ENCODE measurements at places on chromosomes 3 and 15.

DNA sequence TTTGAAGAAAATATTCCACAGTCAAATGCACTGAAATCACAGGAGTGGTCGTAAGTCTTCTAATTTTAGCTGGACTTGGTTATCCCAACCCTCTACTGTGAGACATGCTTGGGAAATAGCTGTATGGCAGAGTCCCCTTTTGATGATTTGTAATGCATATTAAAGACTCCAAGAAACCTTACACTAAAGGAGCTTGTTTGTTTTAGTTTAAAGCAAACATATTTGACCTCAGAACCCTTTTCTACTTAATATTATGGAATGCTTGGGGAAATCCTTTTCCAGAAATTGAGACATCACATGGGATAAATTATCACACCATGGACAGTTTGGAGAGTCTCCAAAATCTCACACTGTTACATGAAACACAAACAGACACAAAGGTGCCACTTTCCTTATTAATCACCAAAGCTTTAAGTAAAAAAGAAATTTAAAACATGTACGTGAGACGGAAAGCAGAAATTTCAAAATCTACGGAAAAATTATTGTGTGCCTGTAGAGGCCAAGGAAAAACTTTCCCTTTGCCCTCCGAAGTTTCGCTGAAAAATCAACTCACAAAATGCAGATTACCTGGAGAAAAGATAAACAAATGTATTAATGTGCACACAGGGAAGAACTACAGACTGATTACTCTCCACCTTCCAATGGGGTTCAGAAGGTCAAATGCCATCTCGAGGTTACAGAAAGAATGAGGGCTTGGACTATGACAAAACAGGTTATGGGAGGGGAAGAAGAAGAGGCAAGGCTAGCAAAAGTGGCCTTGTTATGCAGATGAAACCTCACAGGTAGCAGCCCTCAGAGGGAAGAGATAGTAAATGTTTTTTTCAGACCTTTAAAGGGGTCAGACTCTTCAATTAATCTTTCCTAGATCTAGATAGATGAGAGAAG lies 7.0 kb upstream of the CPB1 start:
- DNase-seq: no peak

DNA sequence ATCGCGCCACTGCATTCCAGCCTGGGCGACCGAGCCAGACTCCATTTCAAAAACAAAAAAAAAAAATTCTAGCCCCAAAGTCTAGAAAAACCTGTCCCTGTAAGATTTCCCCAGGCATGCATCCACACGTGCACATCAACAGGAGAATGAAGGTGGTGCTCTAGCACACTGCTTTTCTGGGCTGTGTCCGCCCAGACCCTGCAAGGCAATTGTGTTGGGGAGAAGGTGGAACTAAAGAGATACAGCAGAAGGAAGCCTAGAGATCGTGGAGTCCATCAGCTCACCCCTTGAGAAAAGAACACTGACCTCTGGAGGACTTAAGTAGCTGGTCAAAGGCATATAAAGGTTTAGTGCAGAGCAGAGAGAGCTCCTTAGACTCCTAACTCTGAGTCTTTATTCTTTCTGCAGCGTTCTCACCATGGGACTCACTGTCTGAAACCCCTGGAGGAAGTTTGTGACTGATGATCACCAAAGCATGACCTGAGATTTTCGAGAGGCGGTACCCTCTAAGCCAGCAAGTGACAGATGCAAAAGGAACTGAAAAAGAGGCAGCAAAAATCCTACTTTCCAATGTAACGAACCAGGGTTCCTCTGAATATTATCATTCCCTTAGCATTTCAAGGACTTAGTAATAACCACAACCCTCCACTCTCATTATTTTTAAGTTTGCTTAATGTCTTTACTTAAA lies 179.8 kb downstream of the MEX3B start:
- DNase-seq: no peak

- DNase-seq: no peak
Measured at GRCh38 chr3:43919029-43919428, 228.3 kb downstream of the ABHD5 start.

GRCh38 chr3:38533285-38533976 lies 37.3 kb downstream of the EXOG start:
- no peak for DNase-seq

DNA sequence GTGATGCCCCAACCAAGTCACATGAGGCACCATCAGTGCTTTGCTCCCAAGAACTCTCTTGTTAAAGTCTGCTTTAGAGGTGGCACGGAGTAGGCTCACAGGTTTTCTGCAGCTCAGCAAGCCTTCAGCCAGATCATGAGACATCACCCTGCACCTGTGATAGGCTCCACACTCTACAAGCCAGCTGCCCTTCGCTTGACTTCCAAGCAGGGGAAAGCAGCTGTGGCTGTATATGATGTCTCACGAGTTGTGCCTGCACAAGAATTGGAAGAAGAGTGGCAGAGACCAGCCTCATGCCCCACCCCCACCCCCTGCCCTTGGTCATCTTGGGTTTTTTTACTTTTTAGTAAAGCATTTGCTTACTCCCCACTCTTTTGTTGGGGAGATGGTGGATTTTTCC lies 22.5 kb downstream of the MRPS11 start:
- DNase-seq: no peak

DNA sequence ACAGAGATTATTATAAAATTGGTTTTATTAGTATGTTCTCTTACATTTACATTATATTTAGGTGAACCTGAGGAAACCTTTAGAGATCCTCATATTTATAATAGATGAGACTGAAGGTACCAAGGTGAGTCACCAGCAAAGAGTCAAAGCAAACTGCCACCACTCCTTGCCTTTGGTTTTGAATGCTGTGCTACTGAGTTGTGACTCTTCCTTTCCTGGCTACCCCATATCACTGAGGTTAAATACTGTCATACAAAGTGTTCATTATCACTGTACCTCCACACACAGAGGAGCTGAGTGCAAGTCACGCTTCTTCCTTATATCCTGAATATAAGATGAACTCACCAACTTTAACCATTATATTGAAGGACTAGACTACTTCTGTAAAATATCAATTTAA lies 168.2 kb downstream of the CBLB start:
- DNase-seq: no peak

DNA sequence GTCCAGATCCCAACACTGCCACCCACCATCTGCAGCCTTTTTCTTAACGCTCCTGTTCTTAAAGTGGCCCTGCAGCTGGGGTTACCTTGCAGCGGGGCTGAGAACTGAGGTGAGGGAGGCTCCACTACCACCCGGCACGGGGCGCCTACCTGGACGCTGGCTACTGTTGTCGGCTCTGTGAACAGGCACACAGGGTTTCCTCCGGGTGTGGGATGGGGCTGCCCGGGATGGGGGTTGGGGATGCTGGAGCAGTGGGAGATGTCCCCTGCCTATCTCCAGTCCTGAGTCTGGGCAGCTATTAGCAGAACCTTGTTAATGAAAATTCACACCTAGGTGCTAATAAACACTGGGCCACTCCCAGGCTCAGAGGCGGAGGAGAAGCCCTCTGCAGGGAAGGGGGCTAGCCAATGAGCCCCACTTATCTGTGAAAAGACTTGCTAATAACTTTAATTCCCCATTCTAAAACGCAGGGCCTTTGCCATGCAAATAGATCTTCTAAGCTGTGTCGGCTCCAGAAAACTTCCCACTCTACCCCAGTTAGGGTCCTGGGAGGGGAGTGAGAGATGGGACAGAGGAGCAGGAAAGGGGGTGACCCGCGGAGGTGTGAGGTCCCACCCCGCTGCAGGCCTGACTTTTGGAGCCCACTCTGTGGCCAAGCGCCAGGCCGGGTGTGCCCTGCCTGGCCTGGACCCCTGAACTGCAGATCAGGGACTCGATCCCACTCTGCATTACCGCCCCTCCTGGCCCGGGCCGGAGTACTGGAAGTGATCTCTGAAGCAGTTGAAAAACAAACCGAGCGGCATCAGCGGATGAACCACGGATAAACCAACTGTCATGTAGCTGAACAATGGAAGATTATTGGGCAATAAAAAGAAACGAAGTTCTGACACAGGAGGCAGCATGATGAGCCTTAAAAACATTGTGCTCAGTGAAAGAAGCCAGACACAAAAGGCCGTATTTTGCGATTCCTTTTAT lies 3.1 kb downstream of the MESP1 start:
- DNase-seq: no peak

GRCh38 chr3:20043825-20044224 lies 3.6 kb downstream of the KAT2B start:
- no peak for DNase-seq

DNA sequence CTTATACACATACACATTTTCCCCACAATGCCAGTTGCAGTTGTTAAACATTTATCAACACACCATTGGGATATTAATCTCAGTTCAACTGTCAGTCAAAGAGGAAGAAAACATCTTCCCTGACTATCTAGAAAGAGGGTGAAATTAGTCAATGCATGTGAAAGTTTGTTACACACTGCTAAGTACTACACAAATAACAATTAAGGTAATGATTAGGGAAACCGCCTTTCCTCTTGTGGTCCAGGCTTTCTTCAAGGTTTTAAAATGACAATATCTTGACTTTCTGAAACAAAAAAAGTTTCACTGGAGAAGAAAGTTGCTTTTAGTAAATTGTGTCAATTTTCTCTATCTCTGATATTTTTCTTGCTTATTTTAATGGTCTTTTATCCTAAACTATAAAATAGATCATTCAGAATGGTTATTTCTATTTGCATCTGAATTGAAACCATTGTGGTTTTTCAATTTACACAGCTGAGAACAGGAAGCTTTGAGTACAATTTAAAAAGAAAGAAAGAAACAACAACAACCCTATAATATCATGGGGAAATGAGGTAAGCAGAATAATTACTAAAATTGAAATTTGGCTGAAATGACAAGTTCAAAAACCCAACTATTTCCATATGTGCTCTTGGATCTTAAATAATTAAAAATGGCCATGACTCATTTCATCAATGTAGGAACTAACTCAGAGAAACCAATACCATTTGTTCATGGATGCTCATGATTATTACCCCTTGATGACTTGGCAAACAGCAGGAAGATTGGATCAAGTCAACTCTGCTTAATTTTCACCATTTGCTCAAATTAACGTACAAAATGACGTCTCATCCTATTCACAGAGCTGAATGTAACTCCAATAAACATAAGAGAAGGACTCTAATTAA lies 31.7 kb downstream of the GPR149 start:
- no peak for DNase-seq

GRCh38 chr15:74863239-74864056 lies 9.7 kb downstream of the SCAMP2 start:
- DNase-seq: peak; percentile 41

All from SW 1271 (cell line).